Mucosa of gallbladder (tissue), 1 donor: ENCODE measurements at places on chromosomes 16 and 17.

- no peak for DNase-seq
Measured at GRCh38 chr17:48644159-48644558, 18.0 kb upstream of the HOXB9 start.

DNA sequence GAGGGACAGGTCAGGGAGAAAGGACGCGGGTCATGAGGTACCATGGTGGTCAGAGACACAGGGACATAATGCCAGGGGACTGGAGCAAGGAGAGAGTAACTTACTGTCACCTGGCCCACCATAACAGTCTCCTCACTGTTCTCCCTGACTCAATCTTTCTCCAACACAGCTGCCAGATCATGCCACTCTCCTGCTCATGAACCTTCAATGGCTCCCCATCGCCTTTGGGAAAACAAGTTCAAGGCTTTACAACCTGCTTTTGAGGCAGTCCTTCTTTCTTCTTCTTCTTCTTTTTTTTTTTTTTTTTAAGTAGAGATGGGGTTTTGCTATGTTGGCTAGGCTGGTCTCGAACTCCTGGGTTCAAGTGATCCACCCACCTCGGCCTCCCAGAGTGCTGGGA is 22.9 kb downstream of the CNGB1 start:
- no peak for DNase-seq

DNA sequence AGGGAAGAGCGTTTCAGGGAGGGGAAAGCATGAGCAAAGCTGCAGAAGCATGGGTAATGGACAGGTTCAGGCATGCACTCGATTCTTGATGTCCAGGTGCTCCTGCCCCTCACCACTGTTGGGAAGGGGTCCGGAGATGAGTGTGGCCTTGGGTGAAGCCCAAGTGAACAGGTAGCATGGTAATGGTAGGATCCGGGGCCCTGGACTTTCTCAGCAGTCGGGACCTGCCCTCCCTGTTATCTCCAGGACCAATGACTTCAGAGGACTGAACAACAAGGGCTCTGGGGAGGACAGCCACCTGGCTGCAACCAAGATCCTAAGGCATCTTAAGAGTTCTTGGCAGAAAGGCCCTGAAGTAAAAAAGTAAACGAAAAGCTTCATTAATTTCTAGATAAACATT is 306.8 kb downstream of the CPPED1 start:
- no peak for DNase-seq

- no peak for DNase-seq
Measured at GRCh38 chr16:11669380-11670146, 1.3 kb downstream of the SNN start.

DNA sequence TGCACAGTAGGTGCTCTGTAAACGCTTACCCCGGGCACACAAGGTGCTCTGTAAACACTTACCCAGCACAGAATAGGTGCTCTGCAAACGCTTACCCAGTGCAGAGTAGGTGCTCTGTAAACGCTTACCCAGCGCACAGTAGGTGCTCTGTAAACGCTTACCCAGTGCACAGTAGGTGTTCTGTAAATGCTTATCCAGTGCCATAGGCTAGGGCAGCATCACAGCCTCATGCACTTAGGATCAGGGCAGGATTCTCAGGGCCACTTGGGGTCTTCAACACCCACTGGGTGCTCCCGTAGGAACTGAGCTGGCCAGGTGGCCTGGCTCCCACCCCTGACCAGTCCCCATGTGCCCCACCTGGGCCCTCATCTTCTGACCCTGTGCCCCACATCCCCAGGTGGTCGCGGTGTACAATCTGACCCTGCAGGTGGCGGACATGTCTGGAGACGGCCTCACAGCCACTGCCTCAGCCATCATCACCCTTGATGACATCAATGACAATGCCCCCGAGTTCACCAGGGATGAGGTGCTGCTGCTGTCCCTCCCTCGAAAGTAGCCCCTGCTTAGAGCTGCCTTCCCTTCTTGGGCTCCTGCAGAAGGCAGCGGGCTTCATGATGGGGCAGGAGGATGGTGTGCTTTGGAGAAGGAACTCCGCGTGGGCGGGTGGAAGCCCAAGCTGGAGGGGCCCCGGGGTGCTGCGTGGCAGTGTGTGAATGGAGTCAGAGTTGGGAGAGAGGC is 13.1 kb downstream of the SLC22A31 start:
- DNase-seq = no peak

DNA sequence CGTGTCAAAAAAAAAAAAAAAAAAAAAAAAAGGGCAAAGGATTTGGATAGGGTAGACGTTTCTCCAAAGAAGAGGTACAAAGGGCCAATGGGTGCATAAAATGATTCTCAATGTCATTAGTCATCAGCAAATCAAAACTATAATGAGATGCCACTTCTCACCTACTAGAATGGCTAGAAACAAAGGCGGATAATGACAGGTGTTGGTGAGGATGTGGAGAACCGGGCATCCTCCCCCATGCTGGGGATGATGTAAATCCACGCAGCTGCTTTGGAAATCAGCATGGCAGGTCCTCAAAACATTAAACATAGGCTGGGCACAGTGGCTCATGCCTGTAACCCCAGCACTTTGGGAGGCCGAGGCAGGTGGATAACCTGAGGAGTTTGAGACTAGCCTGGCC is 9.4 kb downstream of the ITGAX start:
- DNase-seq = no peak

DNA sequence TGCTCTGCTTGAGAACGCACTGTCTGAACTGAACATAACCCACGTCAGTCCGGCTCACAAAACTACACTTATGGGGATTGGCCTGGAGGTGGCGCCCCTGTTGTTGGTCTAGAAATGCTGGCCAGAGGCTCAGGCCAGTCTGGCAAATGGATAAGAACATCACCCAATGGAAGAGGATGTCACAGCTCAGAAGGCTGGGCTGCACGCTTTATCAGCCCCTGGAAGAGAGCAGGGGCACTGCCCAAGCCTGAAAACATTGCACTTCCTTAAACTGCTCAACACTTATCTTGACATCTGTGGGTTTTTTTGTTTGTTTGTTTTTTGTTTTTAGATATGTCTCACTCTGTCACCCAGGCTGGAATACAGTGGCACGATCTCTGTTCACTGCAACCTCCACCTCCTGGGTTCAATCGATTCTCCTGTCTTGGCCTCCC is 24.8 kb upstream of the BPTF start:
- DNase-seq = peak; percentile 73

GRCh38 chr16:6684076-6684673 is 648.5 kb upstream of the RBFOX1 start:
- no peak for DNase-seq

DNA sequence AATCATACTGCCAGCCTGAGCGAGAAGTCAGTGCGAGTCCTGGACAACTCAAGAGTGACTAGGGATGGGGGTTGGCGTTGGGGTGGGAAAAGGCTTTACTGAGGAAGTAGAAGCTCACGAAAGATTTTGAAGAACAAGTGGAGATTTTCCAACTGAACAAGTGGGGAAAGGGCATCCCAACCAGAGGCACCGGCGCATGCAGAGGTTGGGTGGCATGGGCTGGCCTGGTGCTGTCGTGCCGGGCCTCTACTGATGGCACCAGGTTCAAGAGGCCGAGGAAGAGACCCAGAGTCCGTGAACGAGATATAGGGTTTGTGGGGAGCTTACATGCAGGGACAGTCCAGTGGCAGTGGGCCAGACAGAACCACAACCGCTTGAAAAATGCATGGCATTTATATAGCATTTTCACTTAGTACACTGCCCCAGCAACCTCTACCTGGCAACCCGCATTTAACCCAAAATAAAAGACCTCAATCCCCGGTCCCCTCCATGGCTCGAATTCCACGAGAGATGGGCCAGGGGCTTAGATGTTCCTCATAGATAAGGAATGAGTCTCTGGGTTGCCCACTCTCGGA is 7.7 kb upstream of the ITGA3 start:
- DNase-seq = no peak

- no peak for DNase-seq
Measured at GRCh38 chr17:71970312-71970711, 150.5 kb upstream of the SOX9 start.

GRCh38 chr17:10144982-10145381 is 53.4 kb downstream of the GAS7 start:
- no peak for DNase-seq

DNA sequence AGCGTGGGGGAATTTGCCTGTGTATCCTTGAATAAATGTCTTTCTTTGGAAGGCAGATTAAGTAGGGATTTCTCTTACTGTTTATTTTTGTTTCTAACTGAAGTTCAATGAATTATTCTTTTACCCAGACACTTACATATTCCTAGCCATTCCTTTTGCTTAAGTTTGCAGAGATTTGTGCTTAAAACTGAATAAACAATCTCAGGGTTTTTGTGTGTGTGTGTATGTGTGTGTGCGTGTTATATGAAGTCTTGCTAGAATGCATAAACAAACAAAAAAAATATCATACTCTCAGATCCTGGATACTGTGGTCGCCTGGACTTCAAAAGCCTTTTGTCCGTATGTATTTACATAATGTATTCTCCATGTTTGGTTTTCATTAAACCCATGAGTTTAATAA is 672.8 kb downstream of the MAF start:
- no peak for DNase-seq

- no peak for DNase-seq
Measured at GRCh38 chr17:78123258-78123929, 5.2 kb downstream of the TMC6 start.

DNA sequence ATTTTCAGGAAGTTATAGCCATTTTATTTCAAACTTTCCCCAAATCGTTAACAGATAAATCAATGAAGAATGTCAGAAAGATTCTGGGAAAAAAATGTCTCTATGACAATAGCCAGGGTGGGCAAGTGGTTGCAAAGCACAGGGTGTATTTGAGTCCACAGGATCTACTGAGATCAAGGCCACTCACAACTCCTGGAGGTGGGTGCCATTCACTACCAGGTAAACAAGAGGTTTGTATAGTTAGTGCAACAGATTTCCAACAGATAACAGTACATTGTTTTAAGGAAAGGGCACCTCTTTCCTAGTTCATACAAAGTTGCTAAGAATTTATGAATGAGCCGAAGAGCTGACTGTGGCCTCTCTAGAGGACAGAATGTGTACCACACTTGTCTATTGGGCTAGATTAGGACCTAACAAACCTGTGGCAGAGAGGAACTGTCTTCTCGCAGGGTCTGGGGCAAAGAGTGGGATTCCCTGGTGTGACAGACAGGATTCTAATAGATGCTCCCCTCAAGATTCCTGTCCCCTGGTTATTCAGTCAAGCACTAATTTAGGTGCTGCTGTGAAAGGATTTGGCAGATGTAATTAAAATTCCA is 52.0 kb upstream of the ZNF629 start:
- DNase-seq = no peak

DNA sequence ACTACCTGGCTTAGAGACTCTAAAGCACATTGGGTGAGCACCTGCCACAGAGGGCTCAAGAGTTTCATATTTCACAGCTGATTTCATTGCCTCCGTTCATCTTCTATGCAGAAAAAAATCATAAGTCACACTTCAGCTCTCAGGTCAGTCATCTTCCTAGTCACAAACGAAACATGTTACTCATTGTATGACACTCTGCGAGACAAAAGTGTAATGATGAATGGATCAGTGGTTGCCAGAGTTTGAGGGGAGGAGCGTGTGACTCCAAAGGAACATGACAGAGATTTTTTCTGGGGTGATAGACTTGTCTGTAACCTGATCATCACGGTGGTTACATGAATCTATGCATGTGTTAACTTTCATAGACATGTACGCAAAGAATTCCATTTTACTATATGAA is 195.2 kb upstream of the CNTNAP4 start:
- no peak for DNase-seq

DNA sequence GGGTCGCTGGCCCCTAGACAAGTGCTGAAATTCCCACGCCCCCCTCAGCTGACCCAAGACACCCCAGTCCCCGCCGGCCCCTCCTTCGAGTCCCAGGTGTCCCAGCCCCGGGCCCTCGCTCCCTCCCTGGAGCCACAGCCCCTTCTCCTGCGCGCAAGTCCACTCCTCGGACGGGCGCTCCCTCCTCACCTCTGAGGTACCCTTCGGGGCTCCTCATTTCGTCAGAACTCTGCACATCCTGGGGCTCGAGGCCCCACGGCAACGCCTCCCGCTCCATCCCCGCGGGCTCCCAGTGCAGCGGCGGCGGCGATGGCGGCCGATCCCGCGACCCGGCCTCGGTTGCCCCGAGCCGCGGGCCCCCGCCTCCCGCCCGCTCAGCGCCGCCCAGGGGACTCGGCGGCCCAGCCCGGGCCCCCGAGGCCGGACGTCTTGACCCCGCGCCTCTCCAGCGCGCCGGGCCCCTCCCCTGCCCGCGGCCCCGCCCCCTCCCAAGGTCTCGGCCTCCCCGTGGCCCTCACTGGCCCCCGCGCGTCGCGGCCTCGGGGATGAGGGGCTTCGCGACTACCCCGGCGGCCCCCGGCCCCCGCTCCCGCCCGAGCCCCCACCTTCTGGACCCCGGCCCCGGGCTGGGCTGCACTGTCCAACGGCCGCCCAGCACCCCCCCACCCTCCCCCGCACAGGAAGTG is at the start of gene ZNF768:
Gene ZNF768, minus strand, starts transcription at position 430 of the 686 bp plus-strand sequence. Its CDS starts 153 bp downstream, at position 277.
- no peak for DNase-seq

DNA sequence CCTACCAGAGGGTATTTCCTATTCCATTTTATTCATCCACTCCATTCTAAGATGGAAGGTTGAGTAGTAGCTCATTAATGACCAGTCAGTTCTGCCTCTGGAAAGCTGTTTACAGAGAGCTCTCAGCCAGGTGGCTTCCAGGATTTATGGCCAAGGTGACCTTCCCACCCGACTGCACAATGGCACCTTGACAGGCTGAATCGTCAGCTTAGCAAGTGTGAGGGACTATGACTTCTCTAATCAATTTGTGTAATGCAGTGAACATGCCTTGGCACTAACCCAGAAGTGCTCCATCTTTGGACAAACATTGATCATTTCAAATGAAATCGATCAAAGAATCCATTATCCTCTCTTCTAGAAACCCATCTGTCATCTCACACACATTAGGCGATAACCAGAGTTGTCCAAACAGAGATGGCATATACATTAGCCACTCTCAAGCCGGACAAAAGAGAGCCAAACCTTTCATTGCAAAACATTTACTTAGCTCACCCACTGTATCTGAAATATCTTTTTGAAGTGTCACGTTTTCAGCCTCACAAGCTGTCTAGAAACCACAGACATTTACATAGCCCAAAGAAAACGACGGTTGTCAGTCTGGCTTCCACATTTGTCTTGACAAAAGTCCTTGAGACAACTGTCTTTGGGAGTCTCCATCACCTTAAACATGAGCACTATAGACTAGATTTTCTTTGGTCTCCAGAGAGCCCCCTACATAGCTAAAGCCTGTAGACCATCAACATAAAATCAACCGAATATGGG is 35.6 kb downstream of the CLEC3A start:
- no peak for DNase-seq

DNA sequence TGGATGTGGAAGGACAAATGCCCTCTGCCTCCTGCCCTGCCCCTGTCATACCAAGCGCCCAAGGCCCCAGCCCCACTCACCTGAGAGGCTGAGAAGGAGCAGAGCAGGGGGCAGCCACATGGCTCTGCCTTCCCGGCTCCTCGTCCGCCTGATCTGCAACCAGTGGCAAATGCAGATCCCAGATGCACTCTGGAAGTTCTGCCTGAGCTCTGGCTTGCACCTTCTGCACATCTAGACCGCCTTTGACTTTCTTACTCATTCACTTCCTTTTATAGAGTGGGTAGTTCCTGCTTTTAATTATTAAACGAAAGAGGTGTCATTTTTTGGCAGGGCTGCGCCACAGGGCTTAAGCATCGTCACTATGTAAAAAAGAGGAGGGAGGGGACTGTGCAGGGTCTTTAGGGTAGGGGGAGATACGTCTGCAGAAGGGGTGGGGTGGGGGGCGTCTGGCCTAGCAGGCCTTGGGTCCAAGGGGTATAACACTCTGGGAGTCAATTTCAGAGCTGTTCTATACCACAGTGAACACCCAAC is at the start of gene CD300LB:
Gene CD300LB, minus strand, starts transcription at position 245 of the 531 bp plus-strand sequence. Its CDS starts 125 bp downstream, at position 120.
- DNase-seq = no peak
